Stimulated activated CD4-positive, alpha-beta T cell treated with anti-CD3 and anti-CD28 coated beads, Interleukin-4, amount 100 ng/mL, for 1 hour (primary cell): ENCODE measurements at places on chromosomes 4 and X.

DNA sequence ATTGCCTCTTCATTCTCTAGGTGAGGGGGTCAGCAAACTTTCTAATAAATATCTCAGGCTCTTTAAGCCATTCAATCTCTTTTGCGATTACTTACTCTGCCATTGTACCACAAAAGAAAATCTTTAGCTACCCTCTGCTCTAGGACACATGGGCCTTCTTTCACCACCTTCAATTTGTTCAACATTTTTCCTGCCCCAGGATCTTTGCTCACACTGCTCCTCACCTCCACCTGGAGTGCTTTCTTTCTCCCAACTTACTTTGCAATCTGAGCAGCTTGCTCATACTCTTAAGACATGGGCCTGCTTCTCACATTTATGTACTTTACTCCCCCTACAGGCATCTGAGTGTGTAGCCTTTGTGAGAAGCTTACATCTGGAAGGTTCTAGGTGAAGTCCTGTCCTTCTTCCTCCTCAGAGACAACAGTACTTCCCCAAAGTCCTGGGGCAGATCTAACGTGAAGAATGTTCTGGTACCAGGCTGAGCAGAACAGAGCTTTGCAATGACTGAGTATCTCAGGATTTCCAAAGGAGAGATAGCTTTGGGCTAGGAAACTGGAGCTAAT, 55.0 kb upstream of the PRDM5 start:
- no peak for DNase-seq

GRCh38 chr4:128846063-128846462, 36.6 kb downstream of the JADE1 start:
- DNase-seq, result no peak

DNA sequence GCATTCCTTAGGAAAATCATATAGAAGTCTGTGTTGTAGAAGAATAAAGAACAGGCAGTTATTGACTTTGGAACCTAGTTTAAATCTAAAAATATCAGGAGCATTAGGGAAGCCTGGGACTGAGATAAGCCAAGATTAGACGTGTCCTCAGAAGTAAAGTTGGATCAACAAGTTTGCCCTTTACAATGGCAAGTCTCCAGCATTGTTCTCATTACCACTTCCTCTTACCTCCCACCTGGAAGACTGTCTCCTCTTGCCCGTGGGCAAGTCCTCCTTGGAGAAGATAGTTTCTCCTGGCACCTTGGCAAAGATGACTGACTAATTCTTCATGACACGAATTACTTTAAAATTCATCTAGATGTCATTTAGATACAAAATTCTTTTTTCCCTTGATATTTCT, 37.8 kb downstream of the CNKSR2 start:
- DNase-seq, result no peak

DNA sequence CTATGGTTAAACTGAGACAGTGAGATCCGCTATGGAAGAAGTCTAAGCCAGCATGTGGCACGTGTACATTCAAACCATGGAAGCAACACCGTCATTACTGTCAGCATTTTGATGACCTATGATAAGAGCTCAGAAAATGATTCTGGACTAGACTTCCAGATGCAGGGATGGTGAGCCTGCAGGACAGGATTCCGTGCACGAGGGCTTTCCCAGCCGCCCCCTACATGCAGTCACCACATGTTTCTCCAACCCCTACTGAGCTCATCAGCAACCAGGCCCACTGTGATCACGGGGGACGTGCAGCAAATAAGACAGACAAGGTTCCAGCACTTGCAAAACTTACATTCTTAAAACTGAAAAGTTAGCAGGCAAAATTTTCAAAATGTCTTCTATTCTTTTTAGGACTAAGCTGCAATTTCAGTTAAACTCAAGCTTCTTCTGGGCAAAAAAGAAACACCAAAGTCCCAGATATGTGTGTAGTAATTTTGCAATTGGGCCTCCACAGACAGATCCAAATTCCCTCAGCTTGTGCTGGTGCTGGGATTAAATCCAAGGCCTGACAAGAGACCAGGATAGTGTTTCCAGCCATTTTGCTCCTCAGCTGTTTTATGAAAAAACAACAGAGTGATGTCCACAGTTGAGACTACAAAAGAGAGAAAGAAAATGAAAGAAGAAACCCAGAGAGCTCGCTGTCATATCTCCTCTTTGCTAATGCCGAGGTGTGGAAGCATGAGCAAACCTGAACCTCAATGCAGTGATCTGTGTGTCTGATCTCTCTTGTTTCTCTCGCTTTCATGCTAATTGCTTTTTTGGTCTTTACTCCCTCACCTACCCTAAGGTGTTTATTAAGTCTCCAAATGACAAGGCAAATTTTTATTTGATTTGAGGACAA, 118.2 kb downstream of the AFAP1 start:
- no peak for DNase-seq

- DNase-seq, result no peak
Observed at GRCh38 chr4:168059251-168059650, 33.1 kb upstream of the ANXA10 start.

- no peak for DNase-seq
Observed at GRCh38 chr4:31370866-31371465, 650.8 kb downstream of the PCDH7 start.

- no peak for DNase-seq
Observed at GRCh38 chr4:137609718-137610430, 77.6 kb upstream of the PCDH18 start.

GRCh38 chr4:100041646-100042045, 91.6 kb upstream of the H2AZ1 start:
- no peak for DNase-seq

GRCh38 chr4:8171984-8172924, 13.6 kb upstream of the ABLIM2 start:
- peak; percentile 53 for DNase-seq

DNA sequence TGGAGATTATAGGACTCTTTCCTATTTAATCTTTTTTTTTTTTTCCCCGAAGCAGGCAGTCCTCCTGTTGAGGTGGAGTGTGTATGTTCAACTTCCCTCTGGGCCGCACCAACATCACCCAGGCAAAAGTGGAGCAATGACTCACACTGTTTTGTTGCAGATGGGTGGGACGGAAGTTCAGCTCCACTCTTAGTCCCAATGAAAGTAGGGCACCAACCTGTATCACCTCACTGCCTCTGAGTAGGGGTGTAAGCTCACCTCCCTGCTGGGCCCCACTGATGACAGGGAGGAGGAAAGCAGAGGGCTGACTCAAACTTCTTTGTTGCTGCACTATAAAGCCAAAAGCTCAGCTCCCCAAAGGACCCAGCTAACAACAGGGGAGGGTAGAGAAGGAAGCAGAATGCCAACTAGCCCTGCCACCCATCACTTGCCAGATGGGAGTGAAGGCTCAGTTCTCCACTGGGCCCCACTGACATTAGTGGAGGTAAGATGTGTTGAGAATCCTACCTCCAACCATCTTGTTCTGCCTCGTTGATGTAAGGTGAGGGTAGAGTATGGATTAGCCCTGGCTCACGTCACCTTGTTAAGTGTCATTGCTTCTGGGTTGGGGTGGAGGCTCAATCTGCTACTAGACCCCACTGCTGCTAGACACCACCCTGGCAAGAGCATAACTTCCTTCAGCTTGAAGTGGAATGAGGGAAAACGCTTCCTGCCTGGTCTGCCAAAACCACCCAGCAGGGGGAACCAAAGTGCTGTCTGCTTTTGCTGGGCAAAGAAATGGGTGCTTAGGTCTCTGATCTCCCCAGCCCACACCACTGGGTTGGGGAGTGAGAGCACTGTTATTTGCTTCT, 14.1 kb downstream of the RPS6KA3 start:
- DNase-seq, result peak; percentile 69

GRCh38 chrX:48558271-48558670, 16.0 kb upstream of the RBM3 start:
- DNase-seq, result no peak

DNA sequence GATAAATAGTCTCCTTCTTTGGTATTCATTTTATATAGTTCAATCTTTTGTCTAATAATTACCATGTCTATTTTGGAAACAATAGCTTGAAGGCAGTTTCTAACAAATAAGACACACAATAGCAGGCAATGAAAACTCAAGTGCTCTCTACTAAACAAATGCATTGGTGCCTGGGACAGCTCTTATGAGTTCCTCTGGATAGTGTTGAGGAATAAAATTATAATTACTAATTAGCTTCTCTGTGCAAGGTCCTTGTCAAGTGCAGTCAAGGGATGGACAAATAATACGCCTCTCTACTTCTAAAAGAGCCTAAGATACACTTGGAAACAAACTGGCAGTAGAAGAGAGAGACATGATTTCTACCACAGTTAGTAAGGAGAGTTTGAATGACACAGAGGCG, 229.0 kb upstream of the GLRA2 start:
- no peak for DNase-seq

- no peak for DNase-seq
Observed at GRCh38 chr4:110540581-110540980, 64.6 kb downstream of the ENPEP start.

DNA sequence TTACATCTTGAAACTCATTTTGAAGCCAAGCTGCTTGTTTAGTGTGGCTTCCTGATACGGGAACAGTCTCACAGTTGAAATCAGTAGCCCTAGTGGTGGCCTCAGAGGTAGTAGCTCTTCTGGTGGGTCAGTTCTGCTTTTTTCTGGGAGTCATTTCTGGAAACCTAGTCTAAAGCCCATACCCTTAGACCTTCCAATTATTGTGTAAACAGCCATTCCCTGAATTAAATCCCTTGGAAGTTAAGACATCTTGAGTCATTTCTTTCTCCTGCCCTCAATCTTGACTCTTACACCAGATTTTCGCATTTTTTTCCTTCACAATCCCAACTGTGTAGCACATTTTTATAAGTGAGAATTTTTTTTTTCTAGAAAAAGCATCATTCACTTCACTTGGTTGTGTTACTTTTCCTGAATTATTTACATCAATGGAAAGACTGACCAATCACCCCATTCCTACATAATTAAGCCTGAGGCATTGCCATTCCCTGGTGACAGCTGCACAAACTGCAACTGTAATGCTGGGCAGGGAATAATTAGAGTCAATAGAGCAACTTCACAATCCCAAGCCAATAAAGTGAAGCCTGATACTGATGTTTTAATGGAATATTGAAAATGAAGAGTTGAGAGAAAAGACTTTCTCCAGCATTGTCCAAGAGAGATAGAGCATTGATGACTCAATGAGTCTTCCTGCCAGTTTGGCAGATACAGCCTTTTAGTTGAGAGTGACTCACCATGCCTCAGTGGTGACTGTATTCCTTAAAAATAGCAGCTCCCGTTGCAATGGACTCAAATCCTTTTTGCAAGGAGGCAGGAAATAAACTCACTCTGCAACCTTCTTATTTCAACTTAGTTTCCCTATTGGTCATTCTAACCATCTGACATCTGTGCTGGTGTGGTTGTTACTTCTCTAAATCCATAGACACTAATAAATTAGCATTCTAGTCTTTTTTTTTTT, 13.0 kb upstream of the SEPSECS start:
- DNase-seq, result no peak
